Left ventricle myocardium superior (tissue), 1 donor: ENCODE measurements at places on chromosomes 3 and 15.

GRCh38 chr3:122902326-122902725, 107.5 kb downstream of the SLC49A4 start:
- no peak for DNase-seq

DNA sequence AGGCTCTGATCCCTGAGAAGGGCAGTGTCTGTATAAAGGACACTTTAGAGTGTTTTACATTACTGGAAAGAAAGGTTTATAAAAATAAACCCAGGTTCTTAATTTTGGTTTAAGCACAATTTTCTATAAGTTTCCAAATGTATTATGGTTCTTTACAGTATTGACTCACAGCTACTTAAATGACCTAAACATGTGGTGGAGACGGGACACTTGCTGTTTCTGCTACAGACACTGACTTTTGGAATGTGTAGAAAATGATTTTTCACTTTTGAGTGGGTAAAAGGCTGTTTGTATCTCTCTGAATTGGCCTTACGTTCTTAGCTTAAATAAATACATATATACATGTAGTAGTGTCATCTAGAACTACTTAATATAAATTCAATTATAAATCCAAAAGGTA, 55.4 kb downstream of the SNRK start:
- no peak for DNase-seq

DNA sequence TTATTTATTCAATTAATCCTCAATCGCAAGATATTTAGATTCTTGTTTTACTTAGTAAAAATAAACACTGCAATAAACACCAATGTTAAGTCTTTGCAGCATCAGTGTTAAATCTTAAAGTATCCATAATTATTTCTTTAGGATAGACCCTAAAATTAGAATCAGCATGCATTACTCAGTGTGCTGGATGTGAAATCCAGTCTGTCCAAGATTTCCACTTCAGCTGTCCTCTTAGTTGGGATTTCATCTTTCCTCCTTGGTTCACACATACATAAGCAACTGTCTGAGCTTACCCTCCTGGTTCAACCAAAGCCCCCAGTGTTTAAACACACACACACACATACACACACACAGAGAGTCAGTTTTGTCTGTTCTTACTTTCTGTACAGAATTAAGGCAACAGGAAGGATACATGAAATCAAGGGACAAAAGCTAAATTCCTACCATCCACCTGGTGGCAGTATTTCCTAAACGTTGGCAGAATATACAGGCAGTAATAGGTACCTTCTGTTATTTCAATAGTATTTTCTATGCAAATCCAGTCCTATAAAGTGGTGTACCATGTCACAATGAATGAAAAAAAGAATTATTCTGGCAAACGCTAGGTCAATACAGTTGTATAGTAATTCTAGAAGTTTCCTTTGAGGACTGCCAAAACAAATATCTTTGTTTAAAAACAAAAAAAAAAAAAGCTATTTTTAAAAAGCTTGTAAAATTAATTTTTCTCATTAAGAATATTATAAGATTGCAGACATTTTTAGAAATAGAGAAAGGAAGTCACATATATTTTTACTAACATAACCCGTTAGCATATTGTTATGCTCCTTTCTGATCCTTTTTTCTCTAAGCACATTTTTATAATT, 27.3 kb upstream of the DMXL2 start:
- no peak for DNase-seq

- DNase-seq = no peak
Measured at GRCh38 chr3:139434228-139434627, 42.1 kb downstream of the RBP2 start.
